ENCODE measurements at places on chromosomes 12 and 14.

GRCh38 chr14:99716091-99716849 lies 32.2 kb downstream of the CYP46A1 start:
- DNase-seq = no peak

DNA sequence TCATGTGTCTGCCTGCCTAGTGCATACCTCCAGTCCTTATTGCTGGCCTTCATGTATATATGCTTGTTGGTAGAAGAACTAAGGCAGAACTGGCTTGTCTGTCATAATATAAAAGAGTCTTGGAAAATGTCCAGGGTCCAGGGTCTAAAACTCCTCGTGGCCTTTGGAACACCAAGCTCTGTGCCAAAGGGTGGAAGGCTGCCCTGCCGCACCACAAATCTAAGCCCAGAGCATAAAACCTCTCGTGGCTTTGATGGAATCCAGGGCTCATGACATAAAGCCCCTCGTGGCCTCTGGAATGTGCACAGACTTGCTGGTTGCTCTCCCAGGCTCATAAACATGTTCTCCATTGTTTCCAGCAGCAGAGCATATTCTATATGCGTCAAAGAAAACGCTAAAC lies 107.9 kb downstream of the BBS10 start:
- no peak for DNase-seq

- DNase-seq = no peak
Measured at GRCh38 chr12:57954768-57955167, 13.4 kb downstream of the ATP23 start.

DNA sequence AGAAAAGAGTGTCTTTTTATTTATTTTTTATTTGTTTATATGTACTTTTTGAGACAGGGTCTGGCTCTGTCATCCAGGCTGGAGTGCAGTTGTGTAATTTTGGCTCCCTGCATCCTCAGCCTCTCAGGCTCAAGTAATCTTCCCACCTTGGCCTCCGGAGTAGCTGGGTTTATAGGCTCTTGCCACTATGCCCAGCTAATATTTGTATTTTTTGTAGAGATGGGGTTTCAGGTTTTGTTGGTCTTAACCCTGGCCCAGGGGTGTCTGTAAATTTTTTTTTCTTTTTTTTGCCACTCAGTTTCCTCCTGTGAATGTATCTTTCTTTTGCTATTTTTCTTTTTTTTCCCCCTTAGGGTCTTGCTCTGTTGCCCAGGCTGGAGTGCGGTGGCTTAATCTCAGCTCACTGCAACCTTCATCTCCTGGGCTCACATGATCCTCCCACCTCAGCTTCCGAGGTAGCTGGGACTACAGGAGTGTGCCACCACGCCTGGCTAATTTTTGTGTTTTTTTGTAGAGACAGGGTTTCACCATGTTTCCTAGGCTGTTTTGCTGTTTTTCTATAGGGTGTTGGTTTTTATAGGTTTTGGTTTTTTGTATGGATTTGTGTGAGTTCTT lies 11.0 kb downstream of the RCOR1 start:
- no peak for DNase-seq

DNA sequence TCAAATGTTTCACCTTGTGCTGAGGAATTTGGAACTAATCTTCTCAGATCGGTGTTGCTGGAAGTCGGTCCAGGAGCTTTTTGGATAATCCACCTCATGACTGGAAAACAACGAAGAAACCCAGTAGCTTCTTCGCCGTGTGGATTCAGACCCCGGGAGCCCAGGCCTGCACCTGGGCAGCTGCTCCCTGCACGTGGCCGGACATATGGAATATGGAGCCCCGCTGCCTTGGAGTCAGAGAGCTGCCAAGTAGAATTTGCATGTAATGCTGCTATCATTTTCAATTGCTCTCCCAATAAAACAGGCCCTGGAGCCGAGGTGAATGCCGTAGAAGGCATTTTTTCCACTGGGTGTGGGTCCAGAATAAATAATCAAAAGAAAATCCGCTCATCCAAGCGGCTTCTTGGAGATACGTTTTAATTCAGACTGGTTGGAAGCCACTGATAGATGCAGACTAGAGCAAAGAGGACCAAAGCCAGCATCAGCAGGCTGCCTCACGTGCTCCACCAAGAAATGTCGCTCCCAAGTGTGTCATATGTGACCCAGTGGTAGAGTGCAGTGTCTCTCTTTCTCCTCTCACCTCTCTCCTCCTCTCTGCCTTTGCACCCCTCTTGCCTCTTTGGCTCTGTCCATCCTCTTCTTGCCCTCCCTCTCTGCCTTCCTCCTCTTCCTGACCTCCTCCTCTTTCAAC lies 115.3 kb downstream of the ZNF664 start:
- no peak for DNase-seq

GRCh38 chr12:57629897-57630471 lies 3.0 kb downstream of the B4GALNT1 start:
- DNase-seq = no peak

GRCh38 chr12:66047411-66048021 lies 83.0 kb downstream of the LLPH start:
- no peak for DNase-seq

GRCh38 chr14:64112867-64113678 lies 181.1 kb downstream of the ESR2 start:
- no peak for DNase-seq

GRCh38 chr12:9144730-9145106 lies 29.0 kb upstream of the A2M start:
- DNase-seq = no peak

DNA sequence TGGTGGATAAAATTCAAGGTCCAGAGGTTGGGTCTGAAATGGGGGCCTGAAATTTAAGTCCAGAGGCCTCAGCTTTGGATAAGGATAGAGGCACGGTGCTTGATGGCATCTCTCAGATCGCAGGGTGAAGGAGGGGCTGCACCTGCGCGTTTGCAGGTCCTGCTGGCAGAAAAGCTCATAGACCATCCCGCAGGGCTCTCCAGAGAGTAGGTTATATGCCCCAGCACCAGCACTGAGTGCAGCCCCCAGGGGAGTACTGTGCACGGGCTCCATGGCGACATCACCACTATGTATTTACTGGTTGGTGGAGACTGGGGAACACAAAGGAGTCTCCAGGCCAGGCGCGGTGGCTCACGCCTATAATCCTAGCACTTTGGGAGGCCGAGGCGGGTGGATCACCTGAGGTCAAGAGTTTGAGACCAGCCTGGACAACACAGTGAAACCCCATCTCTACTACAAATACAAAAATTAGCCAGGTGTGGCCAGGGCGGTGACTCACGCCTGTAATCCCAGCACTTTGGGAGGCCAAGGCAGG lies 4.3 kb upstream of the CD63 start:
- no peak for DNase-seq

DNA sequence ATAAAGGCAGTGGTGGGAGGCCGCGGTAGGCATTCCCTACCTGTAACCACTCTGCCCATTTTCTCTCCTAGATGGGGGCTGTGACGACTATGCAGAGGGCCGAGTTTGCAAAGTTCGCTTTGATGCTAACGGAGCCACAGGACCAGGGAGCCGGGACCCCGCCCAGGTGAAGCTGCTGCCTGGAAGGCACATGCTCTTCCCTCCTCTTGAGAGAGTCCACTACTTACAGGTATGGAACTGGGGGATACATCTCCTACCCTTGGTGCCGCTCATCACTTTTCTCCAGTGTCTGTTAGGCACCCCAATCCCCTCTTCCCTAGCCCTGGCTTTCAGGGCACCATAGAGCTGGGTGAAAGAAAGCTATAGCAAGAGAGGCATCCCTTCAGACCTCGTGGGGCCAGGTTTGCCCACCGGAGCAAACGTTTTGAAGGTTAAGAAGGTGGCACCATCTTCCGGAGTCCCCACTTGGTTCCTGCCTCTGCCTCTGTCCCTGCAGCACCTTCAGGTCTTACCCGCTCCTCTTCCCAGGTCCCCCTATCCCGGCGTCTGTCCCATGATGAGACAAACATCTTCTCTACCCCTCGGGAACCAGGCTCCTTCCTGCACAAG lies 2.0 kb upstream of the P3H3 start:
- DNase-seq = no peak

GRCh38 chr14:91303091-91303923 lies 58.8 kb upstream of the GPR68 start:
- no peak for DNase-seq

- no peak for DNase-seq
Measured at GRCh38 chr14:41505491-41505890, 101.2 kb upstream of the LRFN5 start.

DNA sequence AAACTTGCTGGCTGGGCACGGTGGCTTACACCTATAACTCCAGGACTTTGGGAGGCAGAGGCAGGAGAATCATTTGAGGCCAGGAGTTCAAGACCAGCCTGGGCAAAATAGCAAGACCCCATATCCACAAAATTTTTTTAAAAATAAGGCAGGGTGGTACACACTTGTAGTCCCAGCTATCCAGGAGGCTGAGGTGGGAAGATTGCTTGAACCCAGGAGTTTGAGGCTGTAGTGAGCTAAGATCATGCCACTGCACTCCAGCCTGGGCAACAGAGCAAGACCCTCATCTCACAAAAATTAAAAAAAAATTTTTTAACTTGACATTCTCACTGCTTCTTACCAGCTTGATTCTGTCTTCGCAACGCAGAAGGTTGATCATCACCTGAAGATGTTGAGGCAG lies 39.5 kb downstream of the SSH1 start:
- no peak for DNase-seq

- DNase-seq = no peak
Measured at GRCh38 chr14:46487582-46488350, 163.8 kb downstream of the RPL10L start.

DNA sequence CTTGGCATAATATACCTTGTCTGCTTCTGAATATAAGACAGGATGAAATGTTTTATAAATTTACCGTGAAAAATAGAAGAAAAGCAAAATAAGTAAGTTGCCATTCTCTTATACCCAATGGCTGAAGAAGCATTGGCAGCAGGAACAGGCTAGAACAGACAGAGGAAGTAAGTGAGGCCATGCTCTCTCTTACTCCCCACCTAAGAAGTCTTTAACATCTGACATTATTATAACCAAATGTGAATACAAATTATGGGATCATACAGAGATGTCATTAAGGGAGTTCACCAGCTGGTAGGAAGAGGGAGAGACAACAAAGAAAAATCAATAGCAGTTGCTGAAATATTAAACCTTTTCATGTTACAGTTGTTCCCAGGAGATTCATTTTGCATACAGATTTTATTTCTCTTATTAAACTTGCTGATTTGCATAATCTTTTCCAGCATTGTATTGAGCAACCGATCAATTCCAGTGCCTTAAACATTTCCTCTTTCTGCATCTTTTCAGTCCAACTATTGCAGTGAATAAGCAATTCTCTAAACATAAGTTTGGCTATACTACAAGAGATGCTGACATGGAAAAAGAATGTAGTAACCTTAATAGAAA lies 270.6 kb downstream of the SLC6A15 start:
- DNase-seq = no peak

DNA sequence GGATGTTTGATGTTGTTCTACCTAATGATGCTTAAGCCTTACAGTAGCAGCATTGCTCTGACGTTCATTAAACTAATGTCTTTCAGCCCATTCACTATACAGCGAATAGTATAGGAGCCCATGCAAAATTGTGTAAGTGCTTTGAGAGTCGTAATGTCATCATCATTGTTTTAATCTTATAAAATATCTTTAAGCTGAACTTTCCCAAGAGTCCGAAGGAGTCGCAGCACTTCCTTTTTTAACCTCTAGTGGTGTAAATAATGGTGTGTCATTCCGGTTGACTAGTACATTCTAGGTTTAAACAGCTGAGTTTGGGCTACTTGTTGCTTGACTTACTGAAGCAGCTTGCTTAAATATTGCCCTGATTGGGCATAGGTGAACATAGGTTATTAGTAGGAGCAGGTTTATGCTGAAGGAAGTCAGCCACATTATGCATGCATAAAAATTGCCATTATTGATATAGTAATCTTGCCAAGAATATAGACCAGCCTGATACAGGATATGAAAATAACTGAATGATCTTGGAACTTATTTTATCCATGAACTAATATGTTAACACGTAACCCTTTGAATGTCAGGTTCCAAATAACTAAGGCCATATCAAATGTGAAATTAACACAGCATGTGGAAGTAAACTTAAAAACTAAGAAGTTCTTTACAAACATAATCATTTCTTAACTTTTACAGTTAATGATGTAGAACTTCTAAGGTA lies 2.6 kb downstream of the WNK1 start:
- no peak for DNase-seq

DNA sequence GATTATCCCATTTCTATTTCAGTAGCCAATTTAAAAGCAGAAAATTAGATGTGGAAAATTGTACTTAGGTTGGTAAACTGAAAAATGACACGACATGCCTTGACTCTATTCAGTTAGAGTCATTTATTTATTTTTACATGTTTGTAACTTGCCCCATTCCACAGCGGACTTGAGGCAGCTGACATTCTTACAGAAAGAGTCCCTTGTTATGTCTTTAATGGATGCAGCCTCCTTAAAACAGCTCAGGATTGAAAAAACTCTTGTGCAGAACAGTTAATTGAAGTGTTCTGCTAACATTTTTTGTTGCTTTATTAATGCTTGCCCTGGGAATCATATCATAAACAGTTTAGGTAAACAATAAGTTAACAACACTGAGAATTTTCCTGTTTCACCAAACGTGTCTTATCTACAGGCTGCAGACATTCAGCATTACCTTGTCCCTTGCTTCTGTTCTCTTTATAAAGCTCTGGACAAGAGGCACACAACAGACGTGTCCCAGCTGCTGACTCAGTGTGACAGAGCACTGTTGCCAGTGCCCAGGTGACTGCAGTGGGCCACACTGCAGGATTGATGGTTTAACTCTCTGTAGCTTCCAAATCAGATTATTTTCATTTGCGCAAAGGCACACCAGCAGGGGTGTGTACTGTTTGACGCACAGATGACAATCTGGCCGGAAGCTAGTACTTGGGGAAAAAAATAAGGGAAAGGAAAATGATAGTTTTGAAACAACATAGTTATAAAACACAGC lies 101.6 kb downstream of the PELI2 start:
- DNase-seq = no peak

DNA sequence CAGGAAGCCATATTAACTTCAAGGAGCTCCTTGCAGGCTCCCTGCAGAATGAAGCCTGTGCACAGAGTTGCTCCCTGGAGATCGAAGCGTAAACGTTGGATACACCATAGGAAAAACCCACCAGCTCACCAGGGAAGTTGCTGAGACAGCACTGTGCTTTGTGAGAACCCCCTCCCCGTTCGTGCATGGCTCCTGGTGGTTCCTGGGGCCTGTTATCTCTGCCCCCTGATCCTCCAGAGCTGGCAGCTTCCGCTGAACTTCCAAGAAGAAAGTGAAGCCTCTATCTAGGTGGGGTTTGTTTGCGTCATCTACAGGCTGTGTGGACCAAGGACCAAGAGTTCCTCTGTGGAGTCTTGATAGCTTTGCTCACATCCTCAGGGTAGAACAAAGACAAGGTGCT lies 2.4 kb upstream of the CCDC85C start:
- no peak for DNase-seq

- no peak for DNase-seq
Measured at GRCh38 chr14:104295681-104296387, 157.4 kb downstream of the KIF26A start.

DNA sequence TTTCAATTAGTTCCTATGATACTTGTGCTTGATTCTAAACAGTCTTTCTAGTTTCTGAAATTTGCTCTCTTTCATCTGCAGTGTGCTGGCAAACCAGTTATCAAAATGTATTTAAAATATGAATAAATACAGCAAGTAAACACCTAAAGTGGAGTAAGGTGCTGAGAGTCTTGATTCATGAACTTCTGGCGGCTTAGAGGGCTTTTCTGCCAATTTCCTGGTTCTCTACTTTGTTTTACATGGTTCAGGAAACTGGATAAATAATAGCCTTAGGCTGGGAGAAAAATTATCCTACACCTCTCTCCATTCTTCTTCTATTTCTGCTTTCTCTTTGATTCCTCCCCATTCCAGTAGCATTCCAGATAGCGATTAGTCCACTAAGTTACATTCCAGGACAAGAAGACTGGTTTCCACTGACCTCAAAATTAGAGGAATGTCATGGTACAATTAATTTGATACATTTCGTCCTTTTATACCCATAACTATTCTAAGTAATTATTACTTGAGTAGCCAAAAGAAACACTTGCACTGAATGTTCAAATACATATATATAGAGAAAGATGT lies 14.9 kb downstream of the ATP2B1 start:
- no peak for DNase-seq
